ENCODE measurements at places on chromosomes 7 and 10. TPM values are rescaled to one million over a fixed set of nuclear protein-coding genes. Genes with fewer than 3 reads are reported as not detected.

Gene SPAM1
- not detected for total RNA-seq

Gene CCDC172
- total RNA-seq: not detected

Gene NXPH1
- total RNA-seq: not detected

GRCh38 chr10:126332576-126332975 is 55.7 kb downstream of the ADAM12 start:
- no peak for DNase-seq

GRCh38 chr7:77383333-77383740 is 32.8 kb downstream of the GSAP start:
- DNase-seq: no peak

- no peak for DNase-seq
Measured at GRCh38 chr7:36884910-36885309, 160.6 kb upstream of the AOAH start.

GRCh38 chr10:89164920-89165319 is 42.2 kb downstream of the CH25H start:
- DNase-seq: no peak

- DNase-seq: no peak
Measured at GRCh38 chr10:68492118-68492517, 20.3 kb upstream of the DNA2 start.

DNA sequence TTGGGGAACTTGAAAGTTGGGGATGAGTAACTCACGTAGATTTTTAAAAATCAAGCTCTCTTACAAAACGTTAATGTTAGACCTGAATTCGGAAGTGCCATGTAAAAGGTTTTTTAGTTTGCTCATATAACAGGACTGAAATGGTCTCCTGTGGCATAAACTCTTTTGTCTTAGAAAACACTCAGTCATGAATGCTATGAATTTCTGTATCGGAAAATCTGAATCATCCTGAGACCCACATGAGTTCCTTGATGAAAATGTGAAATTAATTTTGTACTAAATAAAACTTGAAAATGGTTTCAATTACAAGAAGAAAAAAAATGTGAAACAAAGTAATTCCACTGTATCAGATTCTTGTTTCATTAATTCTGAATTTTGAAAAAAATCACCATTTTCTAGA is 134.8 kb upstream of the BMPER start:
- DNase-seq: no peak

DNA sequence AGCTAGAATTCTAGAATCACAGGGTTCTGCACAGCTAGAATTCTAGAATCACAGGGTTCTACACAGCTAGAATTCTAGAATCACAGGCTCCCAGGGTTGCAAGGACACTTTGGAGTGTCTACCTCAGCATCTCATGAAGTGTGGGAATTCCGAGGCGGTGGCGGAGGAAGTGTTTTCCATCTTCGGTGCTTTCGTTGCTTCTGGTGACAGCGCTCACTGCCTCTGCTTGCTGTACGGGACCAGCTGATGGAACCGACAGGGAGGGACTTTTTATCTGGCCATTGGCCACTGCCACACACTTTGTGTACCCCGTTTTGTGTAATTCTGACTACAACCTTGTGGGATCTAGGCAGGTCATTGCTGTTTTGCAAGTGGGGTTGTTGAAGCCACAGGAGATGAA is 29.5 kb downstream of the LHPP start:
- DNase-seq: no peak

- DNase-seq: no peak
Measured at GRCh38 chr10:88657901-88658300, 6.3 kb upstream of the LIPF start.

GRCh38 chr7:139767561-139767982 is 10.2 kb downstream of the HIPK2 start:
- no peak for DNase-seq

DNA sequence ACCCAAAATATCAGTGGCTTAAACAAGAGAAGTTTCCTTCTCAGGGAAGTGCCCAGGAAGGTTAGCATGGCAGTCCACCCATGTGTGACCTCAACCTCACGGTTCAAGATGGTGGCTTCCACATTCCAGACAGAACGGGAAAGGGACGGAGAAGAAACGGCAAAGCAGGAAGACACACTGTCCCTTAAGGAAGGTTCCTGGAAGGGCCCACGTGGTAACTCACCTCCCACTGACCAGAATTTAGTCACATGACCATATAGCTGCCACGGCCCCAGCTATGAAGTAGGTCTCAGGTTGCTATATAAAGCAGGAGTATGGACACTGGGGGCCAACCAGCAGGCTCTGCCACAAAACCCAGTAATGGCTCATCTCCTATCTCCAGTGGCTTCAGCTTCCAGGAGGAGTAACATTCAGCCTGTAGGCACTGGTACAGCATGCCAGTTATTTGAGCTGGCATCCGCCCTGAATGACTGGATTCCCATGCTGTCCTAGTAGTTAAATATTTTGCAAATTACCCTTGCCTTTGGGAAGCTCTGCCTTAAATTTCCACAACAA is 278.5 kb upstream of the KLF14 start:
- DNase-seq: no peak
